NCI-H774 (cell line): ENCODE measurements at places on chromosomes 1 and 21.

- DNase-seq, result no peak
Measured at GRCh38 chr1:15180945-15181523, 27.5 kb downstream of the TMEM51 start.

DNA sequence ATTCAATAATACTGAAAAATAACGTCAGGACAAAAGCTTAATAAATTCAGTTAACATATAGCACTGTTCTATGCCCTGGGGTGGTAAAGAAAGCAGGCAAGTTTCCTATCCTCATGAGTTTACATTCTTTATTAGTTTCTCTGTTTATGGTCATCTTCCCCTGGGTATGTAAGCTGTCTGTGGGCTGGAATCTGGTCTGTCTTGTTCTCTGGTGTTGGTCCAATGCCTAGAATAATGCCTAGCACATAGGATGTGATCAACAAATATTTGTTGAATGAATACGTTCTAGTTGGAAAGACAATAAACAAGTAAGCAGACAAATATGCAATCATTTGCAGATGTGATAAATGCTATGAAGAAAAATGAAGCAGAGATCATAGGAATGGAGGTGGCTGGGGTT, 7.2 kb upstream of the IGSF3 start:
- DNase-seq, result no peak

DNA sequence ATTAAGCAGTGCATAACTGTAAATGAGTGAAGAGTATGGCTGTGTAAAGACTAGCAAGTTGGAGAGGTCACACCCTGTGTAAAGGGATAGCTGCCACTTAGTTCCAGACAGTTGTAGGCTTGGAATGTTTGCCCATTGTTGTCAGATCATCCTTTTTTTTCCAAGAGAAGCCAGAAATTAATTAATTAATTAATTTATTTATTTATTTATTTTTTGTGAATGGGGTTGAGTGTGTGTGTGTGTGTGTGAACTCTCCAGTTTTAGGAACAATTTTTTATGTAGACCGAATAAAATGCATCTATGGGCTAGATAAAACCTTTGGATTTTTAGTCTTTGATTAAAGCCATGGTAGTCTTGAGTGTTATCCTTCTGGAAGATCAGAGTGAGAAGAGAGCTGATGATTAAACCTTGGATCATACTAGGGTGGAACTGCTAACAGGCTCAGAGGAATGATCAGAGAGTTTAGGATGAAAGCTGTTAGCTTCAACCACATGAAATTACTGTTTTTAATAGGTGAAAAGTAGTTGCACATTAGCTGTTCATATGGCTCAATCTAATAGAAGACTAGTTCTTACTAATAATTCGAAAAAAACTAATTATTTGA, 58.4 kb downstream of the OSBPL9 start:
- no peak for DNase-seq

DNA sequence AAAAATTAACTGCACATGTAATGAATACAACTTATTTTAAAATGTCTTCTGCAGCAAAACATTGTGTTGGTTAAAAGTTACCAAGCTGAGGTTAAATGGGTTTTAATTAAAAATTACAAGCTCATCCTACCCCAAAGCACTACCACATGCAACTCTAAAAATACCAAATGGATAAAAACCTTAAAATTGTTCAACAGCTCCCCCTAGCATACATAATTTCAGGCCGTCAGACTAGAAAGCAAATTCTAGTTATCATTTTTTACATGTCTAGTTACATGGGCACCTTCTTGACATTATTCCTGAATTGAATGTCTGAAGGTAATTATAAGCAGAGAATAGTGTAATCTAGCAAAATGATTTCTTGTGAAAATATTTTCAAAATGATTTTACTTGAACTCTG, 176.5 kb downstream of the C1orf21 start:
- peak; percentile 32 for DNase-seq

DNA sequence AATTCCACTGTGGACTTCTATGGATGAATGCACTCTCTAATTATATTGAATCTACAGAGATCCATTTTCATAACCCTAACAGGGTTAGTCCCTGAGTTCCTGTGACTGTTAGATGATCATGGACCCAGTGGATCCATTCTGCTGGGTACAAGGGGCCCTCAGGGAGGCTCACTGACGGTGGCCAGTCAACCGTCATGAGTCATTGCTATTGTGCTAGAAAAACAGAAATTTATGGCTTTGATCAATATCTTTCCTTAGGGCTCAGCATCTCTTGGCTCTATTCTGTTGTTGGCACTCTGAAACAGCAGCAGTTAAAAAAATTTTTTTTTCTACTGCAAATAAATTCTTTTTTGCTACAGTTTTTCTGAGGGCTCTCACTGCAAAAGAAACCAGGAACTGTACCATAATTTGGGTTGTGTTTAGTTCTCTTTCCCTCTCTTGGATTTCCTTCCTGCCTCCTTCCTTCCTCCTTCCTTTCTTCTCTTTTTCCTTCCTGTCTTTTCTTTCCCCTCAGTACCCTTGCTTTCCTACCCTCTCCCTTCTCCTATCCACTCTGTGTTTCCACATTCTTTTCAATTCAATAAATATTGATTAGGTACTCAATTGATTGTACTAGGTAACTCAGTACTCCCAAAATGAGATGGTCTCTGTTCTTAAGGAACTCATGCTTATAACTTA, 49.5 kb downstream of the UTP25 start:
- DNase-seq, result no peak

GRCh38 chr1:209769971-209770370, 14.1 kb downstream of the TRAF3IP3 start:
- no peak for DNase-seq

DNA sequence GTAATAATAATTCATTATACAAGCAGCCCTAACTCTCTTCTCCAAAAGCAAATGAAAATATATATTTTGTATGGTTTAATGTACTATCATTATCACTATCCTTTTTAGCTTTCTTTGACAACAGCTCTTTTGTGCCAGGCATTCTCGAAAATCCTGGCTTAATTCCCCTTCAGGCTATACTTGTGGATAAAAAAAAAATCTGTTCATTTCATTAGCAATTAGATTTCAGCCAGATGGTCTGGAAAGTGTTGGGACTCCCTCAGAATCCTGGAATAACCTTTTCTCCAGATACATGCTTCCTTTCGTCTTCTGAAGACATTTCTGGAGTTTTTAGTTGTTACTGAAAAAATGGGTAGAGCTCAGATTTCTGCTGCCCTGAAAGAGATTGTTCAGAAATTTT, 83.4 kb upstream of the PLPPR4 start:
- DNase-seq, result no peak

DNA sequence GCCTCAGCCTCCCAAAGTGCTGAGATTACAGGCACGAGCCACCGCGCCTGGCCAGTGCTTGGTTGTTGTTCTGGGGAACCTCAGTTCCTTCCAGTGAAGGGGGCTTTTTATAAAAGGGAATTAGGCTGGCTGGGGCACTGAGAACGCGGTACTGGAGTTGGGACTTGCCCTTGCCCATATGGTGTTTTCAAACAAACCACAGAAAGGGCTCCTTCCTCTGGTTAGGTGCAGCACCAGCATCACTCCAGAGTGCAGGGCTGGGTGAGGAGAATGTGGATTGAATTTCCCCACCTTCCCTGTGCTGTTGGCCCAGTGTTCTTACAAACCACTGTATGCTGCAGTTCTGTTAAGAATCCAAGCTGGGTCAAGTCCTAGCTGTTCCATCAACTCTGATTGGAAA, 5.3 kb downstream of the MAN1C1 start:
- DNase-seq, result no peak

- DNase-seq, result peak; percentile 40
Measured at GRCh38 chr1:153963850-153964331, 554 bp upstream of the SLC39A1 start.

GRCh38 chr1:222788402-222789156, 26.3 kb upstream of the DISP1 start:
- no peak for DNase-seq
